ENCODE measurements at places on chromosomes 5 and 9.

DNA sequence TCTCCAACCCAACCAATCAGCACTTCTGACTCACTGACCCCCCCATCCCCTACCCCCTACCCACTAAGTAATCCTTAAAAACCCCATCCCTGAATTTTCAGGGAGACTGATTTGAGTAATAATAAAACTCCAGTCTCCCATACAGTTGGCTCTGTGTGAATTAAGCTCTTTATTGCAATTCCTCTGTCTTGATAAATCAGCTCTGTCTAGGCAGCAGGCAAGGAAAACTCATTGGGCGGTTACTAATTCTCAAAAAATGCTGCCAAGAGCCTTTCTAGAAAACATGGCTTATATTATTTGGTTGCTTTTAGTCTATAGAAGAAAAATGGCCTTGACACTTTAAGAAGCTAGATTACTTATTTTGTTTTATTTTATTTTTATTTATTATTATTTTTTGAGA is 131.7 kb downstream of the SUSD1 start:
- no peak for DNase-seq

GRCh38 chr9:85483208-85483607 is 258.5 kb downstream of the AGTPBP1 start:
- no peak for DNase-seq

GRCh38 chr9:78539904-78540303 is 243.0 kb downstream of the PSAT1 start:
- no peak for DNase-seq

GRCh38 chr5:172288465-172288864 is 4.9 kb upstream of the UBTD2 start:
- no peak for DNase-seq

- DNase-seq: no peak
These were observed 9.0 kb downstream of the FOCAD start for GRCh38 chr9:20693068-20693467.

- DNase-seq: no peak
These were observed 510.2 kb downstream of the BNC2 start for GRCh38 chr9:16360247-16360646.

DNA sequence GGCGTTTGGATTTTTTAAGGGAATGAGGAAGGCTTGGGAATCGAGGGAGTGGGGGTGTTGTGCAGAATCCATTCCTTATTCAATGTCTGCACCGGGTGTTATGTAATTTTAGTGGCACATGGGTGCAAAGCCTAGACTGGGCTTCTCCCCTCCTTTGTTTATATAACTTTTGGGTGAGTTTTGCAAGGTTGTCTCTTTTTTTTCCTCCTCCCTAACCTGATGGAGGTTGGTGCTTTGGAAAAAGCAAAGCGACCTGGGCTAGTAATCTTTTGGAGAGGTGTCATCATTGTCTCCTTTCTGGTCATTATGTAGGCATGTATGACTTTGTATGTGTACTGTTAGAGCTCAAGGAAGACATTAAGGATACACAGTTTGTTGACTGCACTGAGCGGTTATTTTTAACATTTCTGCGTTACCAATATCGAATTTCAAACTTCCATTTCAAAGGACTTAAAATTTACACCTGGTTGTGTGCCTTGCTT is 3.1 kb downstream of the SMARCA2 start:
- DNase-seq: no peak

DNA sequence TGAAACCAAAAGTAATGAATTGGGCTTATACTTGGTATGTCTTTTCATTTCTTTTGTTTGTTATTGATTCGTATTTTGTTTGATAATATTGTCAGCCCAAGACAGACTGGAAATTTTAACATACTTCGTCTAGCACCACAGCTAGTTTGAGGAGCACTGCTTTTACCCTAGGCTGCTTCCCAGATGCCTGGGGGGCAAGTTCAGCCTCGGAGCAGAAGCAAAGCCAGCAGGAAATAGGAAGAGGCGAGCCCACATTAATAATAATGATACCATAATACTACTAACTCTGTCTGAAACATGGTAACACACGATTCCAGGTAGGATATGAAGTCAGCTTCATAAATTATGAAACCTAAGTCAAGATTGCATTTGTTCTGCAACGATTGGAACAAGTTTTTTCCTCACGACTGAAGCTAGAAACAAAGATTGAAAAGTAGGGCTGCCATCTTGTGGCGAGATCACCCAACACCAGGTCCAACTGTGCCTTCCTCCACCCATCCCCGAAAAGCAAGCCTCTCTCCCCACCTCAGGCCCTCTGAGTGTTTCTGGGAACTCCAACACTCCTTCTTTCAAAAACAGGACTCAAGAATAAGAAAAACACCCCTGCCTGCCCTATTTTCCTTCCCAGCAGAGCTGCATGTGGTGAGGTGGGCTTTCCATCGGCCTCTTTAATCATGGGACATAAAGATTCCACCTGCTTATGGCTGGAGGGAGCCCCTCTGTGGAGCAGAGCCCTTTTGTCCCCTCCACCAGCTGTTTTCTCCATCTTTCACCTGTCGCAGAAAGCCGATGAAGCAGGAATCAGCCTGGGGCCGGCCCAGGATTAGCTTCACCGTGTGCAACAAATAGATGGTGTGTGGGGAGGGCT is 236.4 kb downstream of the CAAP1 start:
- DNase-seq: peak; percentile 35

- peak; percentile 80 for DNase-seq
These were observed 596 bp upstream of the CDC37L1 start for GRCh38 chr9:4678679-4679267.

GRCh38 chr5:1661311-1661710 is 137.6 kb upstream of the LPCAT1 start:
- DNase-seq: no peak

DNA sequence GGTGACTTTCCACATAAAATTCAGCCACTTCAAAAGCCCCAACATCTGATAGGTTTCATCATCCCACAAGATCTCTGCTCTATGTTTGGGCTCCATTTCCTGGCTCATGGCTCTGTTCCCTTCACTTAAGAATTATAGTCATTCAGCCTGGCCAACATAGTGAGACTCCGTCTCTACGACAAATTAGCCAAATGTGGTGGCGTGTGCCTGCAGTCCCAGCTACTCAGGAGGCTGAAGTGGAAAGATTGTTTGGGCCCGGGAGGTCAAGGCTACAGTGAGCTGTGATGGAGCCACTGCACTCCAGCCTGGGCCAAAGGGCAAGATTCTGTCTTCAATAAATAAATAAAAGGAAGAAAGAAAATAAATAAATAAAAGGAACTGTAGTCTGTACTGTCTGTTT is 57.9 kb upstream of the CTSV start:
- no peak for DNase-seq

- no peak for DNase-seq
These were observed 8.8 kb downstream of the KCNV2 start for GRCh38 chr9:2725898-2726649.

- DNase-seq: no peak
These were observed 63.9 kb downstream of the CETN3 start for GRCh38 chr5:90345684-90346083.

DNA sequence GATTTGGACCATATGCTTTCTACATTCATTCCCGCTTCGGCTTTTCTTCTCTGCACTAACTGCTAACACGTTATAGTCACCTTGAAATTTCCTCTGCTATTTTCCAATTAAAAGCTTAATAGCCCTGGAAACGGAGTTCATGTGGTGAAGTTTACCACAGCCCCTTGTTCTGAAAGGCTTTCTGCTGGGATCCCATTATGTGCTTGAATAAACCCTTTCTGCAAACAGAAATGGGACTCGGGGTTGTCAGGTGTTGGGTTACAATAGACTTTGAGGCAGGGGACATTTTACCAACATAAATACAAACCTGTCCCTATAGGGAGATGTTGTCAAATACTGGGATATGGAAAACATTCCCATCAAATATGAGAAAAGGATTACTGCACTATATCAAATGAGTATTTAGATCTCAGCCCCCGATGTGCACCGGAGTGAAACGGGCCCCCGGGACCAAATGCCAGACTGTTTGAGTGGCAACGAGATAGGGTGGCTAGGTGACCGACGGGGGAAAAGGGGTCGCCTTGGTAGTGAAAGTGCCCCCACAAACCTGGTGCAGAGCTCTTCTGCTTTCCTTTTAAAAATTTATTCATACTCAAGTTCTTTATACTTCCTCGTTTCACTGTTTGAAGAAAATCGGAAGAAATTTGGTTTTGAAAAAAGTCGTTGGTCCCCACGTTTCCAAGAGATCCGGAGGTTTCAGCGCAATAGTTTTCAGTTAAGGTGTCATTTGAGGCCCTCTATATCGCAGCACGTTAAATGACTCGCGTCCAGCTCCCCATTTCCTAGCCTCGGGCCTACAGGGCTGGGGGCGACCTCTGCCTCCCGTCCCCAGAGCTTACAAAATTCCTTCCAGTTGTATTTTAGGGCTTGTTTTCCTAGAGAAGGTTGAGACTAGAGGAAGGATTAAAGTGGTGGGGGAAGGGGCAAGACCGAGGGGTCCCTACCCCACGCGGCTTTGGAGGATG is 2.1 kb upstream of the DMRT3 start:
- DNase-seq: peak; percentile 32

DNA sequence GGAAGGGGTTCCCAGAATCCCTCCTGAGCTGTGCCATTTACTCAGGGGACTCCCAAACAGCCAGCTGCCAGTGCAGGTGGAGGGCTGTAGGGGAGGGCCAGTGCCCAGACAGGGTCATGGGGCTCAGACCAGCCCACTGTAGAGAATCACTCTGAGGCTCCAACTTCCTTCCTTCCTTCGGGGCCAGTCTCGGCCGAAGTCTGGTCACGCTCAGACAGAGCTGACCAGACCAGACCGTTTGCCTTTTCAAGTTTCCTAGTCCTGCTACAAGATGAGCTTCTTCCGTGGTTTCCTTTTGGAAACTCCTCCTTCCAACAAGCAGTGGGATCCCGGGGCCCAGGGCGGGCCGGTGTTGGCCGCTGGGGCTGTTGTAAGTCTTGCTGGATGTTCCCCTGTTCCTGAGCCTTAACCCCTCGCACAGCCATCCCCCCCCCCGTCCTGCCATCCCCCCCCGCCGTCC is 52.6 kb downstream of the SAR1B start:
- DNase-seq: no peak

DNA sequence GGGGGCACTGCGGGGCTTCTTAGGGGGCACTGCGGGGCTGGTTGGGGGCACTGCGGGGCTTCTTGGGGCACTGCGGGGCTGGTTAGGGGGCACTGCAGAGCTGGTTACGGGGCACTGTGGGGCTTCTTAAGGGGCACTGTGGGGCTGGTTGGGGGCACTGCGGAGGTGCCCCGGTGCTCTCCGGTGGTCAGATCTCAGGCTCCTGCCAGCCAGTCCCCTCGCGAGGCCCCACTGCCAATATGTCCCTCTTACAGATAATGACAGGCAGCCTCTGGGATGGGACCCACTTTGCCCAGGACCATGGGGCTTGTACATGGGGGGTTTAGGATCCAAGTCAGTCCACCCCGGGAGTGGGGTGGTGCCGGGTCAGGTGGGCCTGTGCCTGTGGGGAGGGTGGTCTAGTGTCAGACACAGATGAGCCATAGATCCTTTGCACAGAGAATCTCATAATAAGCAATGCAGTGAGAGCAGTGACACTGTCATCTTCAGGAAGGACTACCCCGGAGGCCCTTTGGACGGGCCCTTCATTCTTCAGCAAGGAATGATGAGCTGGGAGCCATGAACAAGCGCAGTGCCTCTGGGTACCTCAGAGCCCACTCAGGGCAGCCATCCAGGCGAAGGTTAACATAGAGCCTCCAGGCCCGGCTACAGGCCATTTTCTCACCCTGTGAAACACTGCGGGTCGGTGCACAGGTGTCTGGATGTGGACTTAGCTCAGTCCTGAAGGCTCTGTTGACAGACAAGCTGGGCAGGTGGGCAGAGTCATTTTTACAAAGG is 38.2 kb downstream of the COL5A1 start:
- DNase-seq: no peak

DNA sequence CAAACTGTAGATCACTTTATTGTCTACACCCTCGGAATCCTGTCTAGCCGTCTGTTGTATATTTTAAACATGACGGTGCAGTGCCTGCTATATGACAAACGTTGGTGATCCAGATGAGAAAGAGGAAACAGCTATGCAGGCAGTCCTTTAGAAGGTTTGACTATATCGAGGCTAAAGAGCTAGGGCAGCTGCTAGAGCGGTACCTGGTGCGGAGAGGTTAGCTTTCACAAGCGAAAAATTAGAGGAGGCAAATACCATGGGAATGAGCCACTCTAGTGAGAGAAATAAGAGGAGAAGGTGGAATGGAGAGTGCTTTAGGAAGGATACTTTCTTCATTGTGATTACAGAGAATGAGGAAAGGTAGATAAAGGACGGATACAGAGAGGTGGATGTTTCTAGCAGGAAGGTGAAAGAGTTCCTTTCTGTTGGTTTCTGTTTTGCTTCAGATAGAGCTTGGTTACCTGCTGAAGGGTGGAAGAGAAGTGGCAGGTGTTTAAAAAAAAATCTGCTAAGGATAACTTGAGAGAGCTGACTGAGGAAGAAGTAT is 959 bp upstream of the FBXL17 start:
- DNase-seq: no peak

DNA sequence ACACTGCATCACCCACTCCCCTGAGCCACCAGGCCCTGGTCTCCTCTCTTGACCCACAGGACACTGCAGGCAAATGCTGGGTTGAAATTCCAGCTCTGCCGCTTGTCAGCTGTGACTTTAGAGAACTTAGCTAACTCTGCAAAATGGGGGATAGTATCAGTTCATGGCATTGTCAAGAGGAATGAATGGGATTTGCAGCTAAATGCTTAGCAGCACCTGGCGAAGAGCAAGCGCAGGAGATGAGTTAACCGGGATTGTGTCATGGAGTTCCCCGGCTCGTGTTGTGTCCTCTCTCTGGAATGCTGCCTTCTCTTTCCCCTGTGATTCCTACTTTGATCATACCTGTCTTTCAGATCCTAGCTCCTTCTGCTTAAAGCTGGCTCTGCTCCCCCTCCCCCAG is 67.1 kb downstream of the DAB2IP start:
- DNase-seq: no peak

- no peak for DNase-seq
These were observed 172.0 kb downstream of the NSG2 start for GRCh38 chr5:174217527-174217926.

GRCh38 chr9:107332883-107333282 is 49.8 kb downstream of the RAD23B start:
- no peak for DNase-seq

- DNase-seq: no peak
These were observed 58.1 kb downstream of the NEK6 start for GRCh38 chr9:124315882-124316281.

- DNase-seq: no peak
These were observed 548.5 kb upstream of the GRAMD2B start for GRCh38 chr5:125874717-125875116.

DNA sequence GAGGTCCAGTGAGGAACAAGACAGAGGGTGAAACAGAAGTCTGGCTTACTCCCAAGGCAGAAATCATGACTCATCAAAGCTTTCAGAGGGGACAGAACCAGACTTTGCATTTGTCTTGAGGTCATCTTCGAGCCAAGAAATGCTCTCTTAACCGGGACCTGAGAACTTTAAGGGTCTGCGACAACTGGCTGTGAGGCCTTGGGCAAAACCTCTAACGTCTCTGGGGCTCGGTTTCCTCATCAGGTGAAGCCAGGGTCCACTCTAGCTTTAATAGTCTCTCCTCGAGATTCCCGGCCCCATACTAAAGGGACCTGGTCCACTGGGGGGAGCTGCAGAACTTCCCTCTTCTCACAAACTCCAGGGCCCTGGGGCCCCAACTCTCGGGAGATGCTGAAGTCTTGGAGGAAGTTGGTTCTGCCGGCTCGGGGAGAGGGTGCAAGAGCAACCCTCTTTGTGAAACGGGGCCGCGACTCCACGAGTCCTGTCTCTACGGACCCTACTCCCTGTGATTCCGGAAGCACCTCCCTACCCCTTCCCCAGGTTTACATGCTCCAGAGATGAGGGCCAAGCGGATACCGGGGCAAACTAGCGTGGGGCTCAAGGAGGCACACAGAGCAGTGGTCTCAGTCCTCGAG is 2.6 kb downstream of the GLIS3 start:
- no peak for DNase-seq
